DMS153 (cell line): ENCODE measurements at places on chromosomes 12 and 14.

DNA sequence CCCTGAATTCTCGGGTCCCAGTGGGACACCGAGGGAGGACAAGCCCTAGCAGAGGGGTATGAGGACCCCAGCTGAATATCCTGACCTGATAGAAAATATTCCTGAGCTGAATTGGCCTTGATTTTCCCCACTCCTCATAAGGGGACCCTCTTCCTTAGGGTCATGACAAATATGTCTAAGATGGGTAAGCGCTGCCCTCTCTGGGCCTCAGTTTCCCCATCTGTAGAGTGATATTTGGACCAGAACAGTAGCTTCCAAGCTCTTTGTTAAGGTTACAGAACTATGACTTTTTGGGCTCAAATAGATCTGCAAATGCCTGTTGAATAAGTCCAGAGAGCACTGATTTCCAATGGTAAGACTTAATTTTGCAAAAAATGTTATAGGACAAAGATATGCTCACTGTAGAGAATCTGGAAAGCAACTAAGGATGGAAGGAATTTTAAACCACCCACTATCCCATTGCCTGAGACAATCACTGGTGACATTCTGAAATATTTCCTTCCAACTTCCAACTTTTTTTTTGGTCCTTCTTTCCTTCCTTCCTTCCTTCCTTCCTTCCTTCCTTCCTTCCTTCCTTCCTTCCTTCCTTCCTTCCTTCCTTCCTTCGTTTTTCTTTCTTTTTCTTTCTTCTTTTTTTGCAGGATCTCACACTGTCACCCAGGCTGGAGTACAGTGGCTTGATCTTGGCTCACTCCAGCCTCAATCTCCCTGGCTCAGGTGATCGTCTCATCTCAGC lies 32.0 kb downstream of the MYL2 start:
- DNase-seq = no peak

- no peak for DNase-seq
Observed at GRCh38 chr12:10635306-10635705, 21.9 kb upstream of the MAGOHB start.

DNA sequence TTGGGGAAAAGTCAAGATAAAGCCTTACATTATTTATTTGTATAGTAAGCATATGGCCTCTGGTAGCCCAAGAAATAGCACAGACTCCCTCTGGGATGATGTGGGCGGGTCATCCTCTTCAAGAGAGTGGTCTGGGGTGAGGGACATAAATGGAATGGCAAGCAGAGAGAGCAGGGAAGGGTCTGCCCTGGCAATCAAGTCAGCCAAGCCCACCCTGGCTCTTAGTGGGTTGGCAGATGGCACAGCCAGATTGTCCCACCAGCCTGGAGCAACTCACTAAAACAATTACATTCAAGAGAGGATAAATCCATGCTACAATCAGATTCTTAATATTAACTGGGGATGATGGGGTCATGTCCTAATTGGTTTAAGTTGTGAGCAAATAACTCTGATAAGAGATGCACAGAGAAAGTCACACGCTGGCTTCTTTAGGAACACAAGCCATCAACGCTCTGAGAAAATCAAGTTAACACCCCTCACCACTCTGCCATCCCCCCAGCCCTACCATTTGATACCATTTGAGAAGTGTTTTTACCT lies 2.8 kb upstream of the PELI2 start:
- no peak for DNase-seq

GRCh38 chr12:115146453-115146852 lies 462.5 kb upstream of the TBX3 start:
- DNase-seq = no peak

DNA sequence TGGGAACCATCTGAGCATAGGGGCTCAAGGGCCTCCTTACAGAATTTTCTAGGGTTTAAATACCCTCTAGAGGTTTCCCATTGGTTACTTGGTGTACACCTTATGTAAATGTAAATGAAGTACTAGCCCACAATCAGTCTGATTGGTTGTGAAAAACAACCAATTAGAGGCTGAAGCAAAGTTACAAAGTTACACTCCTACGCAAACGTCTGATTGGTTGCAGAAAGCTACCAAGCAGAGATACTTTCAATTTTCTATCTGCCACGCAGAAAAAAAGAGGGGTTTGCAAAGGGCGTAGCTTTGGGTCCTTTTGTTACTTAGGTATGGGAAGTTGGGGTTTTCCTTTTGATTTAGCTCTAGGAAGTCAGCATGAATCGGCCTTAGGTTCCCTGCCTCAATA lies 1.8 kb upstream of the TMEM19 start:
- no peak for DNase-seq

DNA sequence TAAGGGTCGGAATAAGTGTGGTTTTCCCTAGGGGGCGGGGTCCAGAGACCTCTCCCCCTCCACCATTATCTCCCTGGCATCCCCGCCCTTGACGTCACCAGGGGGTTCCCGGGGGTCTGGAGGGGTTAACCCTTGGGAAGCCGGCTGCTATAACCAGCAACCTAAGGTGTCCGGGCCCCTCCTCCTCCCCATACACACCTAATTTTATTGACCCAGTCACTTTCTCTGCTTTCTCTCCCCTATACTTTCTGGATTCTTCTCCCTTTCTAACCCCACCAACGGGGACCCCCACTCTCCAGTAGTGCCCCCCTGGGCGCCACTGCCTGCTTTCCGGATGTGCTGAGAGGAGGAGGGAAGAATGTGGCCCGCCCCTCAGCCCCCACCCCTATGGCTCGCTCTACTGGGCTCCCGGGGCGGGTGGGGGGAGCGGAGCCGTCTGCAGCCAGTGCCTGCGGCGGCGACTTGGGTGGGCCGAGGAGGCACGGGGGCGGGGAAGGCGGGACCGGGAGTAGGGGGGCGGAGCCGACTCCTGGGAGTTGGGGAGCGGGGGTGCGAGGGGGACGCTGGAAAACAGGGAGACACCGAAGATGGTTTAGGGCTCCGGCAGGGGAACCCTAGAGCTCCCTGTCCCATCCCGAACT lies 1.8 kb downstream of the GLI1 start:
- DNase-seq = no peak

DNA sequence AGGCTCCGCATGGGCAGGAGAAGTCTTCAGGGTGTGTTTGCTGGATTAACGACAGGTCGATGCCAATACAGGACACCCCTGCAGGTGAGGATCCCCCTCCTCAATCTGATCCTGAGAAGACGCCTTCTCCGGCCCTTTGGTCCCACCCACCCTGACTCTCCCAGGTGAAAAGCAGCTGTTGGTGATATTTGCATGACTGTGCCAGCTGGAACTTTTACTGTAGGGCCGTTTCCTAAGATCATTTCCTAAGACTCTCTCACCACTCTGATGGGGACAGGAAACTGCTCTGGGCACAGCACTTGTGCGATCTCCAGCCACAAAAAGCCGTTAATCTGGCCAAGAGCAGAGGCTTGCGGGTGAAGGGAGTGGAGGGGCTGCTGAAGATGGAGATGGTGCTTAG lies 16.8 kb upstream of the EIF5 start:
- DNase-seq = no peak

DNA sequence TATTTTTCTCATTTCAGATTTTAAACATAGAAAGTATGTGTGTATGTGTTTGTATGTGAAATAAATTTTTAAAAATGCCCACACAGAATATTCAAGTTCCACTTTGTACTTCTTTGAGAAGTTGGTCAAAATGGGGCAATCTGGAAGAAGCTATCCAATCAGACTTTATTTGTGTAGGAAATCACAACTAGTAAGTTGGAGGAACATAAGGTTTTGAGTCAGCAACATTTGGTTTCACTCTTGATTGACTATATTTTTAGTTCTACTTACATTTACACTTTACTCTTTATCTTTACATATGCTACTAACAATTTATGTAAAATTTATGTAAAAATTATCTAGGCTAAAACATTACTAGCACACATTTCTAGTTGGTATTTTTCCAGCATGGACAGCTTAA lies 128.1 kb downstream of the ATXN7L3B start:
- no peak for DNase-seq

DNA sequence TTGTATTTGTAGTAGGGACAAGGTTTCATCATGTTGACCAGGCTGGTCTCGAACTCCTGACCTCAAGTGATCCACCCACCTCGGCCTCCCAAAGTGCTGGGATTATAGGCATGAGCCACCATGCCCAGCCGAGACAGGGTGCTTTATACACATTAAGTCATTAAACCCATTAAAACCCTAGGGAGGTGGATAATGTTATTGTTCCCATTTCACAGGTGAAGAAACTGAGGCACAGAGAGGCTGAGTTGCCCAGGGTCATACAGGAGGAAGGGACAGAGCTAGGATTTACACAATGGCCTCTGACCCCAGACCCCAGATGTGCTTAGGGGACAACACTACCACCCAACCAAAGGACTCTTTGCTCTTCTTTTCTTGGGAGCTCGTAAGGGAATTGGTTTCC lies 51.0 kb upstream of the RIN3 start:
- DNase-seq = no peak

DNA sequence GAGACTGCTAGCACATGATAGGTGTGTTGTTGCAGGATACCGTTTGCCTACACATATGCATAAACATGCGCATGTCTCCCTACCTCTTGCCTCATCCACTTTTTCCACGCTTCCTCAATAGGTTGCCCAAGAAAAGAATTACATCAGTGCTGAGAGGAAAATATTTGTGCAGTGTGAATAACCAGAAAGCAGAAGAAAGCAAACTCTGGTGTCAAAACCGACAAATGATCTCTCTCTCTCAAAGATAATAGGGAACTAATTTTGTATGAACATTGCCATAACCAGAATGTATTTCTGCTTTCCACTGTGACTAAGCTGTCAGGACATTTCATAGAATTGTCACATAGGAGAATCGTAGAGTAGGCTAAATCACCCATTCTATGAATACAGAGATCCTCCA lies 1.3 kb downstream of the CLEC7A start:
- no peak for DNase-seq

DNA sequence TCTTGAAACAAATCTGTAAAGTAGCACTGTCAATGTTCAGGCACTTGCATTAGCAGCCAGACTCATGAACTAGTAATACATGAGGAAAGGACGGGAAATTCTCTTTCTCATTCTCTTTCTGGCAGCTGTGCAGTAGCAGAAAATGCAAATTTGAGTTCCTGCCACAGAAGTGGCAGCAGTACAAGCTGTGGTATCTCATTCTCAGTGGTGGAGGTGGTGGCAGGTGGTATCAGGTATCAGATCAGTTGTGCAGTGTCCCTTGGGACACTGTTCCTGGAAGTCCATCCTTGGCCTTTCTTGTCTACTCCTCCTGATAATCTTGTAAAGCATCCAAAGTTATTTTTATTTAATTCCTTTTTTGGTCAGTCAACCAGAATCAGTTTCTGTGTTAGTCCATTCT lies 103.0 kb downstream of the C12orf42 start:
- DNase-seq = no peak

DNA sequence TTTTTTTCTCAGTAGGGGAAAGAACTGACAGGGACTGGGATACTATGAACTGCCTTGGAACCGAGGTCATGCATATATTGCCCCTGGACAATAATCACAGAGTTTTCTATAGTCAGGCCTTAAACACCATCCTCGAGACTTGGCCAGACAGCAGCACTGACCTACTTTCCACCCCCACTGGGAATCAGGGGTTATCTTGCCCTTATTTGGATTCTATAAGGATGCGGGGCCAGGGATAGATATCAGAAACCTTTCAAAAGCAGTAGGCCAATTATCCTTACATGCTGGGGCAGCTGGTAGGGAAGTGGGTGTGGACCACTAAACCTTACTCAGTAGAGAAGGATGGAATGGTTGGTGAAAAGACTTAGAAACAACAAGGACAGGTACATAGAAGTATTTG lies 2.0 kb downstream of the ZNF219 start:
- no peak for DNase-seq

DNA sequence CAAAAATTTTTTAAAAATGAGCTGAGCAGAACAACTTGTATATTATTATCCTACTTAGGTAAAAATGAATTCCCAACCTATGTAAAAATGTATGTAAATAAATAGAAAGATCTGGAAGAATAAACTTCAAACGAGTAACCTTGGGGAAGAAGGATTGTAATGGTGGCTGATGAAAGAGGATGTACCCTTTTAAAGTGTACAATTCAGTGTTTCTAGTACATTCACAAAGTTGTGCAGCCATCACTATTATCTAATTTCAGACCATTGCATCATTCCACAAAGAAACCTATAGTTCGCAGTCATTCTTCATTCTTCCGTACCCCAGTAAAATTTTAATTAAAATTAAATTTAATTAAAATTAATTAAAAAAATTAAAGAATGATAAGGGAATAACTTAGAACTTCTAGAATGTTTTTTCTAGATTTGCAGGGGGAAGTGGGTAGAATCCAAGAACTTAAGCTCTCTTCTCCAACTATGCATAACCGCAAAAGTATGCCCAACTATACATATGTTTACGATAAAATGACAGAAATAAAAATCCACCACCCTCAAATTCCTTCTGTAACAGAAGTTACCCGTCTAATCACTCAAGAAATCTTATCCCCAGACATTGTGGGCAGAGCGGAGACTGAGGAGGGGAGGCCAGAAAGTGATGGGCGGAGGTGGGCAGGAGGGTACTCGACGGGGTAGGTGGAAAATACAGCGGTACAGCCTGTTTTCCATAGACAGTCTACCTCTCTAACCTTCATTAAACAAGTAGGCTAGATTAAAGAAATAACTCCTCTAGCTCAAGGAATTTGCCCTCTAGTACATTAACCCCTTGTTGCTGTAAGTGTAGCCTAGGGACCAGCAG lies 921 bp downstream of the DEPDC4 start:
- no peak for DNase-seq

DNA sequence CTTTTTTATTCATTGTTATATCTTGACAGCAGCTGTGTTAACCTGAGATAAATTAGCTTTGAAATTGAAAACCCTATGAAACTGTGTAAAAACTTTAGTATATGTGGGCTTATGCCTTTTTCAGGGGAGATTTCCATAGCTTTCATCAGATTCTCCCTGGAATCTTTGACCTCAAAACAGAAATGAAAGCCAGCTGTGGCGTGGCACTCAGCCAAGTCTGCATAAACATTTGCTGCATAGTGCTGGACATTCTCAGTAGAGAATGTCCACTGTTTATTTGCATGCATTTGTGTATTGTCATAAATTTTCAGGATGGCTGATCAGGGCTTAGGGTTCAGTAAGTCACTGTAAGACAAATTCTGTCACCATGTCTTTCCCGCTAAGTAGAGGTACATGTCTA lies 115.3 kb upstream of the NAP1L1 start:
- DNase-seq = no peak

DNA sequence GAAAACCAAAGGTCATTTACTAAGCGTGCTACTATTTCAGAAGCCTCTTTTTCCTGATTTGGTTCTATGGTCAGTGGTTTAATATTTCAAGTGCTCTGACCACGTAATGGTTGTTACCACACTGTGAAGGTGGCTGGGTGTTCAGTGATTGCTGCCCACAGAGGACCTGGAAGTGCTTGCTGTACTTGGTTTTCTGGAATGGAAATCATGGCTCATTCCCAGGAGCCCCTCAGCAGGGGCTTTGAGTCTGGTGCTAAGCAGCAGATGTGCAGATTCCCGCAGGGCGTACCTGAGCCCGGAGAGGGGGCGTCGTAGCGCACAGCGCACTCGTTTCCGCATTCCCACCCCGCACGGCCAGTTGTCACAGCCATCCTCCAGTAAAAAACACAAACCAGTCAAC lies 50.5 kb downstream of the TRAF3 start:
- DNase-seq = no peak

DNA sequence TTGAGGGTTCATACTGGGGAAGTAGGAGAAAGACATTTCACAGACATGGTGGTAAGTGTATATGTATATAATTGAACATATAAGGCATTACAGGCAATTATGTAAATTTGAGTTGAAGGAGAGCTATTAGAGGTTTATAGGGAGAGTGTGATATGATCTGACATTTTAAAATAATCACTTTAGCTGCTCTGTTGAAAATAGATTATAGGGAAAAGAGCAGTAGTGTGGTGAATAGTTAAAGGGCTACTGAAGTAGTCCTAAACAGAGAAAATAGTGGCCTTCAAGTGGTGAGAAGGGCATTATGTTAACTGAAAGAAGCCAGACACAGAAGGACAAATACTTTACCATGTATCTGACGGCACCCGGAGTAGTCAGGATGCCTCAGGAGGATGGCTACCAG lies 234.2 kb downstream of the SLC41A2 start:
- no peak for DNase-seq
